ENCODE measurements at places on chromosomes 13 and 19. TPM values are rescaled to one million over a fixed set of nuclear protein-coding genes. Genes with fewer than 3 reads are reported as not detected.

The ACP5 gene
- 2.6 TPM for total RNA-seq

The AP1M2 gene
- total RNA-seq, result 8.2 TPM

The FGF14 gene
- total RNA-seq, result 3.1 TPM

The MAP4K1 gene
- total RNA-seq, result 0.96 TPM

The LENG1 gene
- 6.3 TPM for total RNA-seq

DNA sequence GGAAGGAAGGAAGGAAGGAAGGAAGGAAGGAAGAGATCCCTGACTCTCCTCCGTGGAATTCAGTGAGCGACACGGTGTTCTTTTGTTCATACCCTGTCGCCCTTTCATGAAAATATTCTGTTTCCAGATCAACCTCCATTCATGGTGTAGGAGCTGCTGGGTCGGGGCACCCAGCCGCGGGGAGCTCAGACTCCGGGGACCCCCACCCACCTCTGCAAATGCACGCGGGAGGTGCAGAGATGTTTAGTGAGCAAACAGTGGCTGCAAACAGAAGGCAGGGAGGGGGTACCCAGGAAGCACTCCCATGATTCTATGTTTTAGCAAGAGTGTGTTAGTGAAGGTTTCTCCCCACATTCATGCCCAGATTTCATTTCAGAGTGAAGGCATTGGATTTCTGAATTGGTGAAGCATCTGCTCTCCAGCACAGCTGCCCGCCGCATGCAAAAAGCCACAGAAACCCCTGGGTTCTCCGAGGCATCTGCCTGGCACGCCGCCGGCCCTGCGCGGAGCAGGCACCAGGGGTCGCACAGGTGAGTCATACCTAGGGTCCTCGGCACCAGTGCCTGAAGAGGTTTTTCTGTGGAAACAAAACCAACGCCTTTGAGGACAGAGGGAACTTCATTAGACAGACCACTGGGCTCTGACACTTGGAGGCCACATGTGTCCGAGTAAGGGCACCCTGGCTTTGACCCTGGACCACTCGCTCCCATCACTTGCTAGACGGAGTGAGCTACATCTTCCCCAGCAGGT lies 80.6 kb downstream of the ZNF557 start:
- DNase-seq, result no peak

- no peak for DNase-seq
Observed at GRCh38 chr13:35675651-35676050, 199.2 kb upstream of the MAB21L1 start.

DNA sequence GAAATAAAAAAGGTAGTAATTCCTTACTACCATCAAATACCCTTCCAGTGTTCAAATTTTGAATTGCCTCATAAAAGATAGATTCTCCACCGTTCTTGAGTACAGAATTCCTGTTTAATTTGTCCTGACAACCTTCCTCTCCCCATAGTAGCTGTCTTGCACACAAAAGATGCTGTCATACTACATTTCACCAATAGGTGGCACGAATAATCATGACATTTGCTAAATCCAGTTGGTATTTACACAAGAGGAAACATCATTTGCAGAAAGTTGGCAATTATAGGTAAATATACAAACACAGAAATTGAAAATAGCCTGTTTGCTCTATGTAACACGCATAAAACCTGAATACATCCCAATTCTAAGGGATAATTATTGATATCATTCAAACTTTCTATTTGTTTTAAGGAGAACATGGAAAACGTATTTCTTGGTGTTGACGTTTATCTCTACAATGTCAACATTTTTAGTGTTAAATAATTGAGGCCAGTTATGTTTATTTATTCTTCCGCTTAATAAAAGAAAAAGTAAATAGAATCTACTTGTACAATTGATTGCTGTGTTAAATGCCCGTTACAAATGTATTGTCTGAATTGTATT lies 58.3 kb upstream of the CLDN10 start:
- DNase-seq, result peak; percentile 31

- no peak for DNase-seq
Observed at GRCh38 chr13:51541037-51541436, 43.2 kb upstream of the WDFY2 start.

GRCh38 chr13:91722267-91722884 lies 324.0 kb downstream of the GPC5 start:
- DNase-seq, result peak; percentile 41

DNA sequence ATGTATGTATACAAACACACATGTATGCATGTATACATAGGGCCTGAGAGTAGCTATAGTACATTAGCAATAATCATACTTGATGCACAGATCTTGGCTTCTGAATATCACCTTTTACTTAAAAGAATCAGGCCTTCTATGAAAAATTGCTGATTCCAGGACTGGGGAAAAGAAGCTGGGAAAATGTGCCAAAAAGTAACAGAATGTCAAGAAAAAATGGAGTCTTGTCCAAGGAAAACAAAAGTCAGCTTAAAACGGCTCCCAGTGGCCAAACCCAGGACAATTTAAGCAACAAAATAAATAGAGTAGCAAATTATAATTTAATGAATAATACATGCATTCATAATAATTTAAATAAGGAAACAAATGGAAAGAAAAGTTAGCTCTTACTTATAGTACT lies 2104.9 kb downstream of the PCDH9 start:
- no peak for DNase-seq

- no peak for DNase-seq
Observed at GRCh38 chr13:75312884-75313520, 169.0 kb downstream of the TBC1D4 start.

- DNase-seq, result no peak
Observed at GRCh38 chr13:75178436-75178835, 303.5 kb downstream of the TBC1D4 start.

GRCh38 chr13:110869231-110869804 lies 45.6 kb downstream of the ANKRD10 start:
- no peak for DNase-seq

DNA sequence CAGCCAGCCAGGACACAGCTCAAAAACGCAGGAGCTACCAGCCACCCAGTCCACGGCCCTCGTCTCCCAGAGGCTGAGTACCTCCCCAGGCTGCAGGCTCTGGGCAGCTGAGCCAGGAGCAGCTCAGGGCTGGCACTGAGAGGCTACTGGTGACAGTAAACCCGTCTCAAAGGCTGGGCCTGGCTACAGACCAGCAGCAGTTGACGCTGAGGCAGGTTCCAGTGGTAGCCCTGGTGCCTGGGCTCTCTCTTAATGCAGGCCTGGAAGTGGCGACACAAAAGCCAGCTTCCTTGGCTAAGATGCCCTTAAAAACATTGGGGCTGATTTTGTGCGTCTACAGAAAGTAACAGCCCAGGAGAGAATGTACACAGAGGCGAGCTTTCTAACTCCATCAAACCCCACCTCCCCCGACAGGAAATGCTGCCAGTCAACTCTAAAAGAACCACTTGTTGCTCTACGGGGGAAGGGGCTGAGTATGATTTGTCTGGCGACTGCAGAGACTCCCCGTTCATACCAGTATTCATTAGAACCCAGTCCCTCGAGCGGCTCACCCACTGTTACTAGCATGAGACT lies 126.3 kb downstream of the STK24 start:
- no peak for DNase-seq
